ENCODE measurements at places on chromosomes 11 and 22.

DNA sequence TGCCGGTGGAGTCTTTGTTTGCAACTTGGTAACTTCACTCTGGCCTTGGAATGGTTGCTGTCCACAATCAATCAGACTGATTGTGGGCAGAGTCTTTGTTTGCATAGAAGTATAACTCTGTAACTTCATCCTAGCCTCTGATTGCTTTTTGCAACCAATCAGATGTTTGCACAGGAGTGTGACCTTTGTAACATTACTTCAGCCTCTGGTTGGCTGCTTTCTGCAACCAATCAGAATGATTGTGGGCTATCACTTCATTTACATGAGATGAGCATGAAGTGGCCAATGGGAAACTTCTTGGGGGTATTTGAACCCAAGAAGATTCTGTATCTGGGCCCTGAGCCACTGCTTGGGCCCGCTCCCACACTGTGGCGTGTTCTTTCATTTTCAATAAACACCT is 79.6 kb upstream of the CLDN5 start:
- DNase-seq: no peak

DNA sequence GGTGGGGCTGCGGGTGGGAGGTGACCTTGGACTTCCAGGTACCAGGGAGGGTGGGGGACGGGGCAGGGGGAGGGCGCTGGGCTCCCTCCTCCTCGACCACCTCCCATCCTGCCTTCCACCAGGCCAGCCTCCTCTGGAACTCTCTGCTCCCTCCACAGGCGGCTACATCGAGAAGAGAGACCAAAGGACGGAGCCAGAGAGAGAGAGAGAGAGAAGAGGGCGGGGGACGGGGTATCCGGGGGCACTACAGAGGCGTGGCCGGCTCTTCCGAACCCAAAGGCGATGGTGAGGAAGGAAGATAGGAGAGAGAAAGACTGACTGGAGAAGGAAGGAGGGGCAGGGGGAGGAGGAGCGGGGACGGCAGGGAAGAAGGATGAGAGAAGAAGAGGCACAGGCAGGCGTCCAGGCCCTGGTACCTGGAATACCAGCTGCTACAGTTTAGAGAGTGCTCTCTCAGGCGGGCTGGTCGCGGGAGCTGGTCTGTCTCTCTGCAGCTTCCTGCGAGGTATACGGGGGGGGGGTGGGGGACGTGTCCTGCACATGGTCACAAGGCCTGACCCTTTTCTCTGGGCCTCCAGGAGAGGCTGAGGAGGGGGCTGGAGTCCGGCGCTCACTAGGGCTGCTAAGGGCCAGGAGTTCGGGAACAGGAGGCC is 38.0 kb downstream of the IGSF9B start:
- DNase-seq: no peak

GRCh38 chr22:28172892-28173670 is 254.0 kb upstream of the PITPNB start:
- no peak for DNase-seq

DNA sequence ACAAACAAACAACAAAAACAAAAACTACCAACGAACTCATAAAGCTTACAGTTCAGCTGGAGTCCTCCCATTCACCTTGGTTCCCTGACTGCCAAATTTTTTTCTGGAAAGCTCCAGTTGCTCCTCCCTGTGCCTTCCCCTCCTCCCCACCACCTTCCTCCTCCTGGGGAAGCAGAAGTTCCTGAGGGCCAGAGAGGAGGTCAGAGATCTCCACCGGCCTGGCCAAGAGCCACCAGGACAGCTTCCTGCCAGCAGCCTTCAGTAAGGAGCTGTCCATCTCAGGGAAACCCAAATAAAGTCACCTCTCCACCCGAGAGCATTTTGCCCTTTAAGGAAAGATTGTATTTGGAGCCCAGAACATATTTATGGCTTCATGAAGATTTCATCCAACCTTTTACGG is 20.0 kb downstream of the APLNR start:
- DNase-seq: no peak

DNA sequence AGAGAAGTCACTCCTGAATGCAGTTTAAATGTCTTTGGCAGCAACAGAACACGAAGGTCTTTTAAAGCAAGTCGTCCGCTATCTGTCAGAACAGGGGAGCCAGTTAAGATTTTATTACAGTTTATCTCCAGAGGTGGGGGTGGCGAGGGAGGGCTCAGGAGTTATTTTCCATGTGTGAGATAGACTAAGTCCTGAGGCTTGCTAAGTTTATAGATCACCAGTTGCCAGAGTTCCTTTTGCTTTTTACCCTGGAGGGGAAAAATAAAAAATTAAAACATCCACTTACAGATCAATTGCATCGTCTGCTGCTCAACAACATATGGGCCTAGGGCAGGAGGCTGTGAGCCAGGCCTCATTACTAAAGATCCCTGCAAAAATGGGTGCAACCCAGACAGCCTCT is 90.7 kb downstream of the SNX19 start:
- no peak for DNase-seq

DNA sequence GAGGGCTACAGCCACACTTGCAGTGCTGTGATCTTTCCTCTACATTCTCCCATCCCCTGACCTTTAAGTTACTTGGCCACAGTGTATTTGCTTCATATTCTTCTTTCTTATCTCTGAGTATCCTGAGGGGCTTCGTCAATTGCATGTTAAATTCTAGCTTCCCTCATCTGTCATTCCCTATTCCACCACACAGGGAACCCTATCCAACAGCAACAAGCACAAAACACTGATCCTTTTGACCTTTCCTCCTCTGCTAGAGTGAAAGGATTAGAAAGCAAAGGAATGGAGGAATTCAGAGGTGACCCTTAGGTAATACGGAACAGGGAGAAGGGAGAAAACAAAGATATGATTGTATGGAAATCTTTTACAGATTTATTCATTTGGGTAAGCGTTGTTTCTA is 1061.7 kb upstream of the TENM4 start:
- no peak for DNase-seq

DNA sequence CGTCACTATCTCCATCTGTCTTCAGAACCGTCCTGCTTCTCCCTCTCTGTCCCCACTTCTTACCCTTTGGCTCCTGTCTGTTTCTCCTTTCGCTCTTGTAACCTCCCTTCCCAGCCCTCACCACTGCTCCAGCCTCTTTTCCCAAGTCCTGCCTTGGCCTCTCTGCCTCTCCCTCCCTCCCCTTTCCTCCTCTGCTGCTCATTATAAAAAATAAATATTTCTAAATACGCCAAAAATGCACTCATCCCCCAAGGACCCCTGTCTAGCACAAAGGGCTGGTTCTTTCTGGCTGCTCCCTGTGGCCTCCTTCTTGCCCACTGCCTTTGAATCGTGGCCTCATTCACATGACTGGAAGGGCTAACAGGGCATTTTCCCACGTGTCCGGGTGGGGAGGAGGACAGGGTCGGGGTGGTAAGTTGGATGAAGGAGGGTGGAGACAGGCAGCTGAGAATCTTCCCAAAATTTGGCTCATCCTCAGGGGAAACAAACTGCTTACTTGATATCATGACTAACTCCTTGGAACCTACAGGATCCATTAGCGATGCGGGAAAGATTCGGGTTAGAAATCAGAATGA is 26.4 kb upstream of the OAF start:
- no peak for DNase-seq

DNA sequence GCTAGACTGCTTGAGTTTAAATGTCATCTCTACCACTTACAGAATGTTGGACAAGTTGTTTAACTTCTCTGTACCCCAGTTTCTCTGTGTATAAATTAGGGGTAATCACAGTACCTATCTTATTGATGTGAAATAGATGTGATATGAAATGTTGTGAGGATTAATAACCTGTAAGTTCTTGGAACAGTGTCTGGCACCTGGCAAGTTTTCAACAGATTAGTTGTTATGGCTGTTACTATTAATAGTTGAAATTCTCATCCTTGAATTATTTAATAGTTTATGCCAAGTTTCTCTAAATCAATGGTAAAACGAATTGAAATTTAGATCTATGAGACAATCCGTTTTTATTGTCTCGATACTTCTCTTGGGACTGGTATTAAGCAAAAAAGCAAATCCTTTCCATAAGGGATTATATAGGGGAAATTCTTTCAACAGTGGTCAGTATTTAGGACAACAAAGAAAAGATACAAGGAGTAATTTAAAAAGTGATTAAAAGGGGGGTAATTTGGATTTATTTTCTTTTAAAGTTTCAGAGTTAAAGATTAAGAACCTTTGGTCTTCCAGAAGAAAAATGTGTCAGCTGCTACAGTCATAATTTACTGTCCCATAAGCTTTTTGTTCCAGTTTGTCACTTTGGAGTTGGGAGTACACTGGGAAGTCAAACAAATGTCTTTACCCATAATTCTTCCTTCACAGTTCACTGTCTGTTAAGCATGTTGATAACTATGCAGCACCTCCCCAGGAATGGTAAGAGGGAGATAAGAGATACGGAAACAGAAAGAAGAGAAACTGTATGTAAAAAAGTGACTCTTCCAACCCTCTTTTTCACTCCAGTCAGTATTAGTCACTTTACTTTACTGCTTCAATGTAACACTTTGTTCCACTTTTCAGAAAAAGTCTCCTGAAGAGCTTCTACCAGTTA is 13.2 kb downstream of the PDE3B start:
- DNase-seq: no peak

DNA sequence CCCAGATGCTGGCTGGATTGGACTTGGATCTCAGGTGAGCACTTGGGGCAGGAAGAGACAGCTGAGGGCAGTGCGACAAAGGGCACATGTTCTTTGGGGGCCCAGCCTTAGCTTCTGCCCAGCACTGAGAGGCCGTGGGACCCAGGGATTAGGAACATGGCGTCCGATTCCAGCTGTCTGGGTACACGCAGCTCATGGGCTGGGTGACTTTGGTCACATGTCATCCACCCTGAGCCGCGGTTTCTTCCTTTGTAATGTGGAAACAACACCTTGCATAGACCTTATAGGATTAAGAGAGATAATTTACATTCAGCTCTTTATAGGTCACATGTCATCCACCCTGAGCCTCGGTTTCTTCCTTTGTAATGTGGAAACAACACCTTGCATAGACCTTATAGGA is 39.8 kb downstream of the MYO18B start:
- no peak for DNase-seq

GRCh38 chr11:35632301-35632700 is 14.0 kb downstream of the FJX1 start:
- DNase-seq: no peak

- DNase-seq: no peak
Measured at GRCh38 chr11:128891913-128892398, 800 bp downstream of the KCNJ5 start.

- DNase-seq: no peak
Measured at GRCh38 chr22:46136486-46137217, 13.7 kb upstream of the PPARA start.

Data from cerebellum (tissue), 4 donors.